ENCODE measurements at places on chromosomes 1 and 21.

GRCh38 chr1:195999022-195999421, 609.2 kb downstream of the KCNT2 start:
- DNase-seq, result no peak

- DNase-seq, result no peak
These were observed at the start of gene CHODL for GRCh38 chr21:18244671-18245463. Gene CHODL (plus strand): TSS chr21:18244833. CDS start chr21:18245224, 391 bp downstream.

DNA sequence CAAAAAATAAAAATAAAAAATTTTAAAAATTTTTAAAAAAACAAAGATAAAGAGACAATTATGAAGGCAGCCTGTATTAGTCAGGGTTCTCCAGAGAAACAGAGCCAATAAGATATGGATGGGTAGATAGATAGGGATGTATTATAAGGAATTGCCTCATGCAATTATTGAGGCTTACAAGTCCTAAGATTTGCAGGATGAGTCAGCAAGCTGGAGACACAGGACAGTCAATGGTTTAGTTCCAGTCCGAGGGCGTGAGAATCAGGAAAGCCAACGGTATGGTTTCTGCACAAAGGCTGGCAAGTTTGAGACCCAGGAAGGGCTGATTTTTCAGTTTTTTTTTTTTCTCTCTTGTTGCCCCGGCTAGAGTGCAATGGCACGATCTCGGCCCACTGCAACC, 24.1 kb upstream of the EIF4G3 start:
- no peak for DNase-seq

DNA sequence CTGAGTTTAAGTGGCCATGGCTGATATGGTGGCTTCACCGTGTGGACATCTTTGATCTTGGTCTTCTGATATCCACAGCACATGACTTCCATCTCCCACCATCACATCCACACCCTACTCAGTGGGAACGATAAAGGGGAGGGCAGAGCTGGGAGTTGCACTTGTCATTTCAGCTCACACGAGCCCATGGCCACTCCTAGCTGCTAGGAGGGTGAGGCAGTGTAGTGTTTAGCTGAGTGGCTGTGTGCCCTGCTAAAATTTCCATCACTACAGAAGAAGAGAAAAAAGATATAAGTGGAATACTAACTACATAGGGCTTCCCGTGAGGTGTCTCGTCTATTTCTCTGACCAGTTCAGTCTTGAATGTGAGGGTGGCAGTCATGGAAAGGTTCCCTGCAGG, 123.3 kb upstream of the EDN2 start:
- no peak for DNase-seq

DNA sequence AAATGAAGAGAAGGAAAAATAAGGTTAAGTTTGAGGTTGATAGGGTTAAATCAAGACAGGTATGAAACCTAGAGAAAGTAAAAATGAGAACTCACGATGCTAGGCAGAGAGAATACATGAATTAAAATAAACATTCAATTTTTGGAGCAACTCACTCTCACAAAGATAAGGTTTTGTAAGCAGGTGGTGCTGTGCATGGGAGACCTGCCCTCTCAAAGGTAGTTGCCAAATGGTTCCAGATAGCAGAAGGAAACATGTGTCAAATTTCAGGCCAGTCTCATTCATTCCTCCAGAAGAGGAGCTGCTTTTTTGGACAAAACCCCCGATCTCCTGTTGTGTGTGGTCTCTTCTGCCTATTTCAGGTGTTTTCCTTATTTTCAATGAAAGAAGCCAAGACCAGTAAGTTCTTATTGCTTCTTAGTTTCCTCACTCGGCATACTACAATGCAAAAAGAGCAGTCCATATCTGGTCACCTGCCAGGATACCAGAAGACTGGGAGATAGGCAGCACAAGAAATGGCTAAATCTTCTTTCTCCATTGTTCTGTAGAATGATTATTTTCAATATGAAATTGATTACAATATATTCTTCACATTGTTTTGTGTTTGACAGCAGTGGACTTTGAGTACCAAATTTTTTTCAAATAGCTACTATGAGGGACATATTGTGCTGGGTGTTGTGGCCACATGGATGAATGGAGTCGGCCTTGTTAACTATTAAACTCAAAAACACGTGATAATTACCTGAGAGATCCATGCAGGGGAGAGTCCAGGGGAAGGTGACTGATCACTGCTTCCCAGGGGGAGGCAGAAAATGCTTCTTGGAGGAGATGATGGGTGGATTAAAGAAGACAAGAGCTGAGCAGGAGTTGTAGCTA, 3.6 kb downstream of the CR1L start:
- no peak for DNase-seq

DNA sequence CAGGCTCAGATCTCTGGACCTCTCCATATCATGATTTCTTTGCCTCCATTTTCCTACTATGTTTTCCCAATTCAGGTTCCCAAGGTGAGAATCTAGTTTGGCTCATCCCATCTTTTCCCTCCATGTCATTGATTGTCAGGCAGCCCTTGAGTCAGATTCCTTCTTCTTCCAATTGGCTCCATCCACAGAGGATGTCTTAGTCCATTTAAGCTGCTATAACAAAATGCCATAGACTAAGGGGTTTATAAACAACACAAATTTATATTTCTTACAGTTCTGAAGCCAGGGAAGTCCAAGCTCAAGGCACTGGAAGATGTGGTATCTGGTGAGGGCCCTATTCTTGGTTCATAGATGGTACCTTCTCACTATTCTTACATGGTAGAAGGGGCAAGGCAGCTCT, 42.8 kb upstream of the SLC2A1 start:
- no peak for DNase-seq

DNA sequence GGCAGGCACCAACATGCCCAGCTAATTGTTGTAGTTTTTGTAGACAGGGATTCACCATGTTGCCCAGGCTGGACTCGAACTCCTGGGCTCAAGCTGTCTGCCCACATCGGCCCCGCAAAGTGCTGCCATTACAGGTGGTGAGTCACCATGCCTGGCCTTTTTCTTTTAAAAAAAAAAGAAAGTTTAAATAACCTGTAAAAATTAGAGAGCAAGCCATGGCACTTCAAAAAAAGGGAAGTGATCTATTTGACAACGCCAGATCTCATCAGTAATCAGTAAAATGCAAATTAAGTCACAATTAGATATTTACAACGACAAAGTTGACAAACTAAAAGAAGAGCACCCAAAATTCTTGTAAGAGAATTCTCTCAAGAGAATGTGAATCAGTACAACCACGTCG, 2.9 kb upstream of the RBBP5 start:
- no peak for DNase-seq

GRCh38 chr1:184973272-184974055, 844 bp downstream of the NIBAN1 start:
- DNase-seq, result peak; percentile 44

- DNase-seq, result no peak
These were observed 363.7 kb downstream of the NEGR1 start for GRCh38 chr1:71918630-71919029.

- DNase-seq, result no peak
These were observed at the start of gene B3GALT5 for GRCh38 chr21:39612233-39613040. Gene B3GALT5 (plus strand): TSS chr21:39612940. CDS start chr21:39660560, 47,620 bp downstream.

GRCh38 chr21:36887963-36888362, 78.5 kb downstream of the HLCS start:
- DNase-seq, result no peak

DNA sequence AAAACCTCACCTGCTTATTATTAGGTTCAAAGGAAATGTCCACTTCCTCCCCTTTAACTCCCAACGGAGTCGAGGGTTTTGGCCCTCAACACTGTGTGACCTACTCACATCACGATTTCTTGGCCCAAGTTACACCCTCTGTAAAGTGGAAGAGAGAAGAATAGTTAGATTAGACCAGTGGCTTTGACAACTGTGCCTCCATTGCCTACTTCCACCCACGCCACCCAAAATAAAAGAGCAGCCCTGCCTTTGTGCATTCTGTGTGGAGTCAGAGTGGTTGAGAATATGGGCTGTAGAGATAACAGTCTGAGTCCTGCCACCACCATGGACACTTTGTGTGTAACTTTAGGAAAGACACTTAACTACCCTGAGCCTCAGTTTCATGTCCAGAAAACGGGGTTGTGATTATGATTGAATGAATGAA, 4.1 kb upstream of the HDGF start:
- no peak for DNase-seq

DNA sequence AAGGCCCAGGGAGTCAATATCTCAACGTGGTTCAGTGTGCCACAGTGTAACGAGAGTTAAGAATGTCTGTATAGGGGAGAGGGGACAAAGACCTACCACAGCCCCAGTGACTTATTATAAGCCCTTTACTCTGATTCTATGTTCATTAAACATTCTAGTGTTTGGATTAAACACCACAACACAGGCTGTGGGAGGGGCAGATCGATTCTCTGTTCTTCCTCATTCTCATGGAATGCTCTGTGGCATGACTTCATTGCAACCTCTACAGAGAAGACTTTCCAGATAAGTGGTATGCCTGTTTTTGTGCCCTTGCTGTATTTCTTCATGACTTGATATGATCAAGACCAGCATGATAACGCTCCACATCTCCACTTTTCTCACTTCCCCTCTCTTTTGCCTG, 39.0 kb upstream of the CD5L start:
- no peak for DNase-seq

DNA sequence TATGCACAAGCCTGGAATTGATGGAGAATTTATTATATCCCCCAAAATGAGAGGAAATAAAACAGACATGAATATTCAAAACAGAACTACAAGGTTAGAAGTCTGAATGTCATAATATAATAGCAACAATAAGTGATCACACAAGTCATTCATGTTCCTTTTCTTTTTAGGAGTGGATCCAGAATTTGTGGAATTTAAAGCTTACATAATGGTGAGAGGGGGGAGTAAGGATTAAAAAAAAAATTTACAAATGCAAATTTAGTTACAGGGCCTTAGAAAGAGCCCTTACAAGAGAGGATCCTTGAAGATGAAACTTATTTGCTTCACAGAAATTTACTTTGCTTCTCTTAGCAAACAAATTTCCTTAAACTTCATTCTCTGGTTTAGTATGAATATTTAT, 716.1 kb upstream of the CXADR start:
- DNase-seq, result no peak

- DNase-seq, result no peak
These were observed 1.5 kb downstream of the GPATCH4 start for GRCh38 chr1:156599811-156600210.

- DNase-seq, result no peak
These were observed 2.7 kb downstream of the PRMT2 start for GRCh38 chr21:46637952-46638746.

DNA sequence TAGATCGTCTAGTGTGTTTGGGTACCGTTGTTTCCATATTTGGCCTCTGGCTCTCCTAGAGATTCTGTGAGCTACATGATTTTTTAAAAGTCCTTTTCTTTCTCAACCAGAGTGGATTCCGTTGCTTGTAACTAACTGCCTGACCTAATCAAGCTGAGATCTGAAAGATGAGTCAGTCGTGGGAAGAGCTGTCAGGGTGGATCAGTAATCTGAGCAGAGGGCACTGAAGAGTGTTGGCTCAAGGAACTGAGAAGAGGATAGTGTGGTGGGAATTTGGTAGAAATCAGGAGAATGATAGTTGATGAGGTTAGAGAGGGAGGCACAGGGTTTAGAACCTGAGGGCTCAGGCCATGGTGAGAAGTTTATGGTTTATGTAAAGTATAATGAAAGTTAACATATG, 52.2 kb downstream of the TRAF5 start:
- DNase-seq, result no peak

GRCh38 chr21:15140321-15141019, 75.7 kb upstream of the NRIP1 start:
- no peak for DNase-seq

DNA sequence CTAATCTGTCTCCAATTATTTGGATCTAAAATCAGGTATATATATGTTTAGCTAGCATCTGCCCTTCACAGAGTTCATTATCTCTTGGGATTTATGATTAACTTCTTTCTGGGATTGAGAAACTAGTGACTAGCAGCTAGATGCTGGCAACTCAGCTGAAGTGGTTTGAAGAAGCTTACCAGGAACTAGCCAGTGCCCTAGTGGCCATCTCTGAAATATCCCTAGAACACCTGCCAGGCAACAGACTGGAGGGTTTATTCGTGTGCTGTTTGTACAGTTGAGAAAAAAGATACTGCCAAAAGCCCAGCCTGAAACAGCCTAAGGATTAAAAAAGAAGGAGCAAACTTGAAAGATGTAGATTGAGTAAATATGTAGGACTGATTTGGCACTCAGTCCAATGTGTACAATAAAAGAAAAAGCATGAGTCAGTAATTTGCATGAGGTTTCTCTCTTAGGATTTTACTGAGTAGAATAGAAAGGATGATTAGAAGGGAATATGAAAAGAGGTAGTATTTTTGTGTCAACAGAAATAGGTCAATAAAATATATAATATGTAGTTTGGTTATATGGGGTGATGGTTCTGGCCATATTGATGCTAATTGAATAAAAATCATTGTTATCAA, 1144.6 kb upstream of the ADGRL2 start:
- DNase-seq, result no peak

DNA sequence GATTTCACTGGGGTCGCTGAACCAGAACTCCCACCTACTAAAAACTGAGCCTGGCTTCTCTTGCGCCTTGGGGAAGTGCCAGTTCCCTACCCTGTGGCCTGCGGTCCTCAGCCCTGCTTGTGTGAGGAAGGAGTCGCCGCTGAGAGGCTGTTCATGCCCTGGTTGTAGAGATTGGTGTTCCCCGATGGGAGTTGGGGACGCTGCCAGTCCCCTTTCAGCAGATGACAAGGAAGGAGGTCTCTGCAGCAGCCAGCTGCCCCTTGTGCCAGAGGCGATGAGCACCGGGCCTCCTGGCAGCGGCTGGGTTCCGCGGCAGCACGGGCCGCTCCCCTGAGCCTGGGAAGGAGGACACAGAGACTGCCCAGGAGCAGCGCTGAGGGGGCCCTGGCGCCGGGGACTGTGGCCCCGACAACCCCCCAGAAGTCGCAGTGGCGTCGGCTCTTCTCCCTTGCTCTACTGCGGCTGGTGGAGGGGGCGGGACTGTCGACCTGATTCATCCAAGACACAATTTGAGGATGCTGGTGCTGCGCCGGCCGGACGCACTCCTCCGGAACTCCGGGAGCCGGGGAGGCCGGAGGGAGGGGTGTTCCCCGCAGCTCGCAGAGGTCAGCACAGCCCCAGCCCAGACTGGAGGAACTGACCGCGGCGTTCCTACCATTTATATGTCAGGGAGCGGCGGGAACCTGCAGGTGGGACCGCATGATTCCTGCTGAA, 12.0 kb upstream of the ADORA3 start:
- DNase-seq, result no peak
